ENCODE measurements at places on chromosomes 1 and 21. TPM values are rescaled to one million over a fixed set of nuclear protein-coding genes. Genes with fewer than 3 reads are reported as not detected.

Gene PTCH2
- total RNA-seq = 0.25 TPM

Gene SLC2A5
- 4.2 TPM for total RNA-seq

Gene MUL1
- total RNA-seq = 45.0 TPM

Gene PDZK1IP1
- not detected for total RNA-seq

Gene SLC16A4
- total RNA-seq = 3.3 TPM

Gene NEK2
- total RNA-seq = 0.19 TPM

Gene HMGN2
- total RNA-seq = 158 TPM

Gene NECTIN4
- not detected for total RNA-seq

DNA sequence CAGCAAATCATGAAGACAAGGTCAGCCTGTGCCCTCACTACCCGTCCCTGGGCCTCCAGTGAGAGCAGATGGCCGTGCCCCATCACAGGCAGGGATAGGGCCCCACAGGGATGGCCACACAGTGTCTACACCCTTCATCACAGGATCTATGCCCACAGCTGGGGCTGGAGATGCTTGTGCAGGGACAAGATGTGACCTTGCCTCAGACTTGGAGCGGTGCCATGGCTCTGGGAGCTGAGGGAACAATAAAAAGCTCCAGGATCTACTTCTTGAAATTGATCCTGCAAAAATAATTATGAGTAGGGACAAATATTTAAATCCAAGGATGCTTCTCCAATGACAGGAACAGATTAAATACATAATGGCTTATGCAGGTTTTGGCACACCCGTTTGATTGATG, 25.4 kb upstream of the TCEA3 start:
- H3K4me3 ChIP-seq = no peak overlapping the region
- H3K4me1 ChIP-seq = peaks cover 28% of the 10 kb centered on the region
- peak overlapping the region; percentile 23 for H3K27ac ChIP-seq
- H3K36me3 ChIP-seq = peaks cover 47% of the 10 kb centered on the region
- DNase-seq = peak; percentile 70

- DNase-seq = no peak
- no peak overlapping the region for H3K4me3 ChIP-seq
- H3K4me1 ChIP-seq = no peaks in the 10 kb centered on the region
- H3K27ac ChIP-seq = no peak overlapping the region
- no peaks in the 10 kb centered on the region for H3K27me3 ChIP-seq
These were observed 372.1 kb upstream of the B3GALT2 start for GRCh38 chr1:193558491-193559028.

- DNase-seq = no peak
- H3K4me3 ChIP-seq = no peak overlapping the region
- no peaks in the 10 kb centered on the region for H3K4me1 ChIP-seq
- H3K27ac ChIP-seq = no peak overlapping the region
These were observed 34.4 kb downstream of the CAPN9 start for GRCh38 chr1:230781594-230781993.

GRCh38 chr1:193415256-193415655, 228.8 kb upstream of the B3GALT2 start:
- no peaks in the 10 kb centered on the region for H3K36me3 ChIP-seq
- no peaks in the 10 kb centered on the region for H3K27me3 ChIP-seq
- no peak for DNase-seq
- H3K27ac ChIP-seq = no peak overlapping the region
- H3K4me1 ChIP-seq = peaks cover 16% of the 10 kb centered on the region
- H3K4me3 ChIP-seq = no peak overlapping the region

DNA sequence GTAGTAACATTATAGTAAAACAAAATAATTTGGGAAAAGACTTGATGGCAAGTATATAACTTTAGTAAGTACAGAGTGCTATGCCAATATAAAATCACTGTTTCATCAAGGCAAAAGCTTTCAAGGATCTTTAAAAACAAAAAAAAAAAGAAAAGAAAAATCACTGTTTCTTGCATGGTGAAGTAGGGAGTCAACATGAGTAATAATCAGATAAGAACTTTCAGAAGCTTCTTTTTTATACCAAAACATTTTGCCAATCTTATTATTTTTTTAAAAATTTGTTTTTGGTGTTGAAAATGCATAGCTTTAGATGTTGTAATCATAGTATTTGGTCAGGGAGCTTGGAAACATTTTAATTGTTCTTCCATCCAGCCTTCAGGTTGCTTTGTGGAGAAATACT, 37.2 kb downstream of the CAMSAP2 start:
- H3K27me3 ChIP-seq = no peaks in the 10 kb centered on the region
- peaks cover 60% of the 10 kb centered on the region for H3K4me1 ChIP-seq
- peak overlapping the region; percentile 39 for H3K27ac ChIP-seq
- no peaks in the 10 kb centered on the region for H3K36me3 ChIP-seq

- H3K27me3 ChIP-seq = no peaks in the 10 kb centered on the region
- H3K4me1 ChIP-seq = peaks cover 34% of the 10 kb centered on the region
- H3K36me3 ChIP-seq = no peaks in the 10 kb centered on the region
- H3K4me3 ChIP-seq = no peak overlapping the region
These were observed 44.1 kb upstream of the BCL10 start for GRCh38 chr1:85320371-85321131.

- peak overlapping the region; percentile 56 for H3K27ac ChIP-seq
- H3K36me3 ChIP-seq = no peaks in the 10 kb centered on the region
- peaks cover 31% of the 10 kb centered on the region for H3K4me1 ChIP-seq
These were observed 55.0 kb downstream of the SLX9 start for GRCh38 chr21:44994695-44995342.

GRCh38 chr1:243727503-243728203, 122.4 kb downstream of the AKT3 start:
- no peaks in the 10 kb centered on the region for H3K27me3 ChIP-seq
- DNase-seq = no peak
- H3K36me3 ChIP-seq = no peaks in the 10 kb centered on the region
- no peak overlapping the region for H3K4me3 ChIP-seq
- no peak overlapping the region for H3K27ac ChIP-seq
